Midbrain (tissue), 1 donor: ENCODE measurements at places on chromosomes 2 and 18.

DNA sequence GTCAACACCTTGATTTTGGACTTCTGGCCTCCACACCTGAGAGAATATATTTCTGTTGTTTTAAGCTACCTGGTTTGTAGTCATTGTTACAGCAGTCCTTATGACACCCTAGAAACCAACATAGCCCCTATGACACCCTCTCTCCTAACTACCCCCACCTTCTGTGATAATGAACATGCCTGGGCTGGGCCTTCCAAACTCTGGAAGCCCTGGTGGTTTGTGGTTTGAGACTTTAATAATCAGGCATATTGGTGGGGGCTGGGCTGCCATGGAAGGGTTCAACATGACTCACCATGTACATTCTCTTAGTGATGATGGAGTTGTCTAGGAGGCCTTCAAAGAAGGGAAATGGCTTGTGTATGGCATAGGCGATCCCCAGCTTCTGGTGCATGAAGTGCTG lies 3.3 kb downstream of the SP110 start:
- DNase-seq: no peak

DNA sequence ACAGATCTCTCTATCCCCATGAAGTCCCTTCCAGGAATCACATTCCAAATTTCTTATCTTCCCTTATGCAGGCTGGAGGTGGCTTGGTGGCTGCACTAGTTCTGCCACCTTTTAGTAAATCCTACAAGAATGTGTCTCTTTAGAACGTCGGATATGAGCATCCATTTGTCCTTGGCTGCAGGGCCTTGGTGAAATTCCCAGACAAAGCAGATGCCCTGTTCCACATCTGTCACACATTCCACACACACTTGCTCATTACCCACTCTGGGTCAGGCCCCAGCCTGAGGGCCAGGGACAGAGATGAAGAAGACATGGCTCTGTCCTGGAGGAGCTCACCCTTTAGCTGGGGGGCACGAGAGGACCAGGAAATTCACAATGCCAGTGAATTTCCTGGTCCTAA lies 31.2 kb upstream of the GPR17 start:
- DNase-seq: no peak

GRCh38 chr2:131039908-131040660 lies 53.2 kb downstream of the FAM168B start:
- DNase-seq: no peak

GRCh38 chr2:45901468-45902032 lies 250.1 kb downstream of the PRKCE start:
- DNase-seq: no peak

DNA sequence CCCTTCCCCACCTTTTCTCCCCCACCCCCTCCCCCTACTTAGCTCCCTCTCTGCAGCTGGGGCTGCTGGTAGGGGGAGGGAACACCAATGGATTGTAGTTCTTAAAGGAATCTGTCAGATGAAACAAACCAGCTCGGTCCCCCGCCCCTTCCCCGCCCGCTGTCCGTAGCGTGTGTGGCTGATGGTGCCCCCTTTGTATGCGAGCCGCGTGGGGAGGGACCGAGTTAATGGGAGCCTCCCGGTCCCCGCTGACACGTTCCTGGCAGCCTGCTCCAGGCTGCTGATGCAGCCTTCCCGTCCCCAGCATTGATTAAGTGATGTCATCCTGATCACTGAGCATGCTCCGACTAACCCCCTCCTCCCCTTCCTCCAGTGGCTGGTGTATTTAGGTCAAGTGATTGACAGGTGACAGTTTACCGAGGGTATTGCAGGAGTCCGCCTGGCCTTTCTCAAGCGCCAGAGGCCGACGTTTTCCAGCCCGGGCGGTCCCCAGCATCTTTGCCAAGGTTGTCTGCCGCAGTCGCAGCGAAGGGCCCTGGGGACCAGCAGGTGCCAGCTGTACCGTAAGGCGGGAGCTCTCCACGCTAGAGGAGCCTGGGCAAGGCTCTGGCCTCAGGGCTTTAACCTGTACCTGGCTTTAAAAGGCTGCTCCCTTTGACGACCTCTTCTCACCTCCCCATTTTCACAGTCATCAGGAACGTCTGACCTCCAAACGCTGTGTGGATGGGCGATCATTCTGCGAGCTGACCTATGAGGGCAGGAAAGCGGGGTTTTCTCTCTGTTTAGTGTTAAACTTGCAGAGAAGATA lies 1.8 kb downstream of the KIF5C start:
- peak; percentile 58 for DNase-seq

- DNase-seq: peak; percentile 23
Measured at GRCh38 chr2:68766376-68766845, 31.8 kb downstream of the ARHGAP25 start.

- DNase-seq: no peak
Measured at GRCh38 chr18:57780318-57780705, 22.8 kb downstream of the ATP8B1 start.
